ENCODE measurements at places on chromosomes 13 and 19.

GRCh38 chr13:65826657-65827056 is 1403.5 kb downstream of the PCDH9 start:
- DNase-seq = no peak

DNA sequence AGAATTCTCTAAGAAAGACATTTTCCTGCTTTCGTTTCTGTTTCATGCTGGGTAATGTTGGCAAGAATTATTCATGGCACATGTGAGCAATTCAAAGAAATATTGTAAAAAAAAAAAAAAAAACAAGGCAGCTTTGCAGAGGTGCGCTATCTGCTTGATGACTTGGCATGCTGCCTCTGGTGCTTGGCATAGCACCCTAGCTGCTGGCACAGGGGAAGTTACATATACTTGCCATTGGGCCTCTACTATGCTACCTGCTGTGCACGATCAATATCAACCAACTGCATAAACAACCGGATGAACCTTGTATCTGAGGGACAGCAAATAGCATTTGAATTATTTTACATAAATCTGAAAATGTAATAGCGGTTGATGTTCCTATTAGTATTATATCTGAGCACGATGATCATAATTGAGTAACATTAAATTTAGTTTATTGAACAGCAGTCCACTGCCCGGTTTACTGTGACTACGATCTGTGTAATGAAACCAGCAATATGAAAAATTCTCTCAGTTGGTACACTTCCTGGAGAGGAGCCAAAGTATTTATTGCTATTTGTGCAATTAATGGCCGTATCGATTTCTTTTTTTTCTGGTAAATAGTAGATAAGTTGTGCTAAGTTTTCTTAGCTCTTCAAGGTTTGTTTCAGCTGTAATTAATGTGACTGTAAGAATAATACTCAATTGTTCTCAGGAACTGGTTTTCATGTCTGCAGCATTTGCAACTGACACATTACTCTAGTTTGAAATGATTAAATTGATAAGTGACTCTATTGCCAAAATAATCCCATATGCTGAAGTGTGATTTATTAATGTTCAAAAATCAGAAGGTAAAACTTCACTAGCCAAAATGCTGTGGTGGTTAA is 717.3 kb downstream of the DACH1 start:
- DNase-seq = no peak

DNA sequence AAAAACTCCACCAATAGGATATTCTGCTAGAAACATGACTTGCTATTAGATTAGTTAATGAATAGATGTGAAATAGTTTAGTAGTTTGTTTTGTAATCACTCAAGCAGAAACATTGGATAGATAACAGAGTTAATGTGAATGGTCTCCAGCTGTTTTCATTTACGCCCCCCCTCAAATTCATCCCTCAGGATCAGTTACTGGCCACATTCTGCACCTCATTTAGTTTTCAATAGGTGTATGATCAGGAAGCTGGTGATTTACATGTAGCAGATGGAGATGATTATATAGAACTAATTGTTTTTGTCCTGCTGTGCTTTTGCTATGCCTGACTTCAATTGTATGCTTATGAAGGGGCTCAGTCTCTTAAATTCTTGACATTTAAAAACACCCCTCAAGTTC is 759.0 kb downstream of the SLITRK6 start:
- DNase-seq = no peak

DNA sequence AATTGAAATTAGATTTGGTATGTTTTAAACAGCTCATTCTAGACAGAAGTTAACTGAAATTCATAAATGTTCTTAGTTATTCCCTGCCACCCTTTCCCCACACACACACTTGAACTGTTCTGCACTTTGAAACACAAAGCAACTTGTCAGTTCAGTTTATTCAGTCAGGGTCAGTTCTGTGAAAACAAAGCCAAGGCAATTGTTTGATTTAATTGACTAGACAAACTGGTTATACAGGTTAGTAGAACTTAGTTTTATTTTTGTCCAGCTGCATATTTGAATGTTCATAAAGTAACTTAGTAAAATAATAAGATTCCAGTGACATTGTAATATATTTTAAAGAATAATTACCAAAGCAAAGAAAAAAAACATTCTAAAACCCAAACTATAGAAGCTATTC is 98.3 kb upstream of the KLF5 start:
- DNase-seq = no peak

DNA sequence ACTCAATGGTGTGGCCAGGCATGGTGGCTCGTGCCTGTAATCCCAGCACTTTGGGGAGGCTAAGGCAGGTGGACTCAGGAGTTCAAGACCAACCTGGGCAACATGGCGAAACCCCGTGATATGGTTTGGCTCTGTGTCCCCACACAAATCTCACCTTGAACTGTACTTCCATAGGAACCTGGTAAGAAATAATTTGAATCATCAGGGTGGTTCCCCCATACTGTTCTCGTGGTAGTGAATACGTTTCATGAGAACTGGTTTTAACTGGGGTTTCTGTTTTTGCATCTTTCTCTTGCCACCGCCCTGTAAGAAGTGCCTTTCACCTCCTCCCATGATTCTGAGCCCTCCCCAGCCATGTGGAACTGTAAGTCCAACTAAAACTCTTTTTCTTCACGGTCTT is 49.6 kb downstream of the USP12 start:
- no peak for DNase-seq

- DNase-seq = no peak
These were observed 15.7 kb downstream of the TJP3 start for GRCh38 chr19:3723883-3724282.

DNA sequence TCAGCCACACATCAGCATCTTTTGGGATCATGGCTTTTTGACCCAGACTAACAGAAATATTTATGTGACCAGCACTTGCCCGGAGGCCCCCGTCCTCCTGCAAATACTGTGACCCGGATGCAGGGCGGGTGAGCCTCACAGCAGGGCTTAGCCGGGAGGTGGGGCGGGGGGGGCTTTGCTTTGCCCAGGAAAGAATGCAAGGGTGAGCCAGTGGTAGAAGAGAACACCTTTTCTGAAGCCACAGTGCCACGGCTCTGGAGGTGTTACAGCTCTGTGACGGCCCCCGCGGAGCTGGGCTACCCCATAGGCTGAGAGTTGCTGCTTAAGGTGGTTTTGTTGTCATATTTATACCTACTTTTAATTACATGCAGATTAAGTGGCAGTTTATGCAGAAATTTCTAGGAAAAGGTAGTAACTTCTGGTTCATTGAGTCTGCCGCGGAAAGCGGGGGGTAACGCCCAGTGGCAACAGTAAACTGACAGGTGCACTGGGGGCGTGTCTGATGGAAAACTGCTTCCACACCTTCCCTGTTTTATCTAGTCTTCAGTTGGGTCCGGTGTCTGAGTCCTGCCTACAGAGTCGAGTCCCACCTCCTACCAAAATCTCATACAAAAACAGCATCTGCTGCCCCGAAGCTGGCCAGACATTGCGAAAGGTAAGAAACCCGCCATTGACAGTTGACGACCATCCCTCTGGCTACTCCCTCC is 187.9 kb downstream of the TEX29 start:
- no peak for DNase-seq

DNA sequence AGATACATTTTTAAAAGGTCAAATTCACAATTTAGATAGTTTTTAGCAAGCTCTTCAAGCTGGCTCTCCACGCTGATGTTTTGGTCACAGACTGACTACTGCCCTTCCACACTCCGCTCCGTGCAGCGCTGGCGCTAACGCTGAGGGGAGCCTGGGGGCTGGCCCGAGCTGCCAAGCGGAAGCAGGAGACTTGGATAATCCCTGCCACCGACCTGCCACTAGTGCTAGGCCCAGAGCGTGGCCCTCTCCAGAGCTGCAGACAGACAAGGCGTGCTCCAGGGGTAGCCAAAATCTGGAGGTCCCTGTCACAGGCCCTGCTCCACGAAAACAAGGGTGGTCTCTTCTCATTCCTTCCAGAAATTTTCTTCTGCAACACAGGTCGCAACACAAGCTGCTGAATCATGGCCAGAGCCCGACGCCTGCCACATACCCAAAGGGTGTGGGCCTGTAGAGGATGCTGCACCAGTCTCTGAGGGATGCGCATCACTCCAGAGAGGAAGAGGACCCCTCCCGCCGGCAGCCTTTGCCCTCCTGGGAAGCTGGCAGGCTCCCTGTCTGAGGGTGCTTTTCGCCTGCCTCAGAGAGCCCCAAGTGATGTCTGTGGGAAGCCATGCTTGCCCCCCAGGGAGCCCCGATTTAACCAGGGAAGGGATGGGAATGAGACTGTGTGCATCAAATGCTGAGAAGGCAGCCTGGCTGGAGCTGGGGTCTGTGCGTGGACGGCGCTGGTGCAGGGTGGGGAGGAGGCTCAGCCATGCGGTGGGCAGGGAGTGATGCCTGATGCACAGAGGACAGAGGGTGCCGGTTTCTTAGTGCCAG is 21.6 kb downstream of the CAPS start:
- no peak for DNase-seq

DNA sequence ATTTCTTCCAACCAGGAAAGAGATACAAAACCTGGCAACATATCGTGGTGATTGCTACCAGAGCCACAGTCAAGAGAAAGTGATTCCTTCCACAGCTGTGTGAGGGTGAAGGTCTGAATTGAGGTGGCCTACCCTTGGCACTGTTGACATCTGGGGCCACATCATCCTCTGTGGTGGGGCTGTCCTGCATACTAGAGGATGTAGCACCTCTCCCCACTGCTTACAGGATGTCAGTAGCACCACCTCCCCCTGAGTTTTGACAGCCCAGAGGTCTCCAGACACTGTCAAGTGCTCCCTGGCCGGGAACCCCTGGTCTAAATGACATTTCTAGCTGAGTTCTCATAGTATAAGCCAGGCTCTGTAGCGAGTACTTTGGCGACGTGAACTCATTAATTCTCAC is 15.5 kb downstream of the PTGER1 start:
- DNase-seq = no peak

DNA sequence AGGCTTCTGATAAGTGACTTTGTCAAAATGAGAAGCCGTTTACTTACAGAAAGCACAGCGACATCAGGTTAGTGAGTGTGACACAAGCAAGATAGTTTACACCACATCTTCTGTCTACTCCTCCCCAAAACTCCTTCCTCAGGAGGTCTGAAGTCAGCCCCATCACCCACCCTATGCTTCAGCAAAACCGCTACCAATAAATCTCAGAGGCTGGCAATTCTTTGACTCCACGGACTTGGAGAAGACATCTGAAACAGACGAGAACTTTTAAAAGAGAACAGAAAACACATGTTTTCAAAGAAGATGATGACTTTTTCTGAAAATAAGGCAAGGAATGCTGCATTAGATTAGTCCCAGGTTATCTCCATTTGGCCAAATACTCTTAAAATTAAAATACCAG is 261.1 kb downstream of the TBC1D4 start:
- DNase-seq = no peak

- no peak for DNase-seq
These were observed 14.3 kb upstream of the ZNF429 start for GRCh38 chr19:21491146-21491545.

GRCh38 chr19:12992729-12993128 is 2.5 kb upstream of the NFIX start:
- DNase-seq = no peak

DNA sequence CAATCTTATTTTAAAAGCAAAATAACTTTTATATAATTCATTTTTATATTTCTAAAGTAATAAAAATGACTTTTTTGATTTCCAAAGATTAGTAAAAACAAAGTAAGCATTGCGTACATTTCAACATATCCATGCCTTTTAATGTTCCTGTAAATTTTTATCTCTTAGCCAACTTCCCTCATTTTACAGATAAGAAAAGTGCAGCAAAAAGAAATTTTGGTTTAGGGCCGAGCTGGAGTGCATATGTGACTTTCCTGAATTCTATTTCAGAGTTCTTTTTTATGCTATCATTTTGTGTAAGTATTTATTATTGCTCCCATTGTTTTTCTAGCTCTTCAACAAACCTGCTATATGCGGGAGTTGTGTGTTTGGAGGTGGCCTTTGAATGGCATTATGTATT is 195.3 kb downstream of the NHLRC3 start:
- DNase-seq = no peak

DNA sequence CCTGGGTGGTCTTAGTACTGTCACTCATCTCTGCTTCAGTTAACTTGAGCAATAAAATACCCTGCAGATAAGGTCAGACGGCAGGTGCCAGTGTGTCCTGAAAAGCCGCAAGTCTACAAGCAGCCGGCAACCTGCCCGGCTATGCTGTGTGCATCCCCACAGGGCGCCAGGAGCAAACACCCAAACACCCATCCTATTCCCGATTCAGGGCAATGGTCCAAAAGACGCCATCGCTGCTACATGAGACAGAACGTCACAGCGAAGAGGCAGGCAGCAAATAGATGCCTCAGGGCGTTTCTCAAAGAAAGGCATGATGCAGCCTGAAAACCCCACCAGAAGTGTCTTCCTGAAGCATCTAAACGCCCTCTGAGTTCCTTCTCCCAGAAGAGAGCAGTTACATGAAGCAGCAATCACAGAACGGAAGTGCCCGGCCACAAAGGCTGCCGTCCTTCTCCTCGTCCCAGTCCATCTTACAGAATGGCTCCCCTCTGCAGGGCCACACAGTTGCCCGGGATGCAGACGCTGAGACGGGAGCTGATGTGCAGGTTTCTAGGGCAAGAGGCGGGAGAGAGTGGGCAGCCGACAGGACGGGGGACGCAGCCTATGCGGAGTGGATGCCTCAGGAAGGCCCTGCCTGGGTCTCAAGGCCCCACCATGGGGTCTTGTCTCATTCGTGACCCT is 35.1 kb downstream of the RASA3 start:
- no peak for DNase-seq

- DNase-seq = no peak
These were observed 918 bp upstream of the LHB start for GRCh38 chr19:49017666-49018351.

- DNase-seq = no peak
These were observed 38.4 kb downstream of the SMIM24 start for GRCh38 chr19:3441986-3442329.

- DNase-seq = no peak
These were observed 17.7 kb downstream of the CEACAM8 start for GRCh38 chr19:42577016-42577415.

- no peak for DNase-seq
These were observed 15.3 kb upstream of the LILRA2 start for GRCh38 chr19:54558339-54558738.

- no peak for DNase-seq
These were observed 147.1 kb upstream of the SOX1 start for GRCh38 chr13:111919849-111920248.

DNA sequence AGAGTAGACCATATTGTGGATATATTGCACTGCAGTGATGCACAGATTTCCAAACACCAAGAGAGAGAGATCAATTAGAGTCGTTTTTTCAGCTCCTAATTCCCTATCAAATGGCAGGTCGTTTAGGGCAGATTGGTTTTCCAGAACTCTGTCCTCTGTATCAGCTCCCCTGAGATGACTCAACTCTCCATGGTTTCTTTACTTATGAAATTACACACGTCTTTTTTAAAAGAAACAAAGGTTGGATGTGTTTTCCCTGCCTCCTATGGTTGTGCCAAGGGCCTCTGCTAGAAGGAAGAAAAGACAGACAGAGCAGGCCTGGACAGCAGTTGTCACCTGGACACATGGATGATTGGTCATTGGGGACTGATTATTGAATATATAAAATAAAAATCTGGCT is 478.1 kb upstream of the NBEA start:
- no peak for DNase-seq

GRCh38 chr13:23470790-23471614 is 37.5 kb upstream of the SACS start:
- no peak for DNase-seq
